Activated CD8-positive, alpha-beta memory T cell treated with anti-CD3 and anti-CD28 coated beads for 4 hours (primary cell): ENCODE measurements at places on chromosomes 12 and 14.

GRCh38 chr12:69961246-69961645, 136.2 kb downstream of the MYRFL start:
- DNase-seq = no peak

DNA sequence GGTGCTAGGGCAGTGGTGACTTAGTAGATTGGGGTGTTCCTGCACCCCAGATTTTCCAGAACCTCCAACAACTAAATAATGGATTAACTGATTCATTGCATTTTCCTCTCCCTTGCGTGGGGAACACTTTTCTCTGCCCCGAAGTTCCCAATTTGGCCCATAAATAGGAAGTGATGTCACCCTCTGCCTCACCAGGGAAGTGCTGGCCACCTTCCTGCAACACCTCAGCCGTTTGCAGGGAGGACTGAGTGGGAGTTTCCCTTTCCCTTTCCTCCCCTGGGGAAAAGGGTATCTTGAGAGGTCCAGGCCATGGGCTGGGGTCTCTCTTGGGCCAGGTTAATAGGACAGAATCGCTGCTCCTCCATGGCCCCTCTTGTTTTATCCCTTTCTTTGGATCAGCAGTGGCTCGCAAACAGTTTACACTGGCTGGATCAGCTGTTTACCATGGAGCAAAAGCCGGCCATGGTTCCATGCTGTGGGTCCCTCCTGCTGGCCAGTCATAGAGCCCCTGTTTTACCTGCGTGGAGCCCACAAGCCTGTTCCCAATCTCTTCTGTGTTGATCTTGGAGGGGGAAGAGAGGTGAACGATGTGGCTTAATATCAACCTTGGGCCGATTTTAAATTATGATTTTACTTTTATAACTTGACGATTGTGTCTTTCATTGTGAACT, 91.6 kb upstream of the VRK1 start:
- no peak for DNase-seq

DNA sequence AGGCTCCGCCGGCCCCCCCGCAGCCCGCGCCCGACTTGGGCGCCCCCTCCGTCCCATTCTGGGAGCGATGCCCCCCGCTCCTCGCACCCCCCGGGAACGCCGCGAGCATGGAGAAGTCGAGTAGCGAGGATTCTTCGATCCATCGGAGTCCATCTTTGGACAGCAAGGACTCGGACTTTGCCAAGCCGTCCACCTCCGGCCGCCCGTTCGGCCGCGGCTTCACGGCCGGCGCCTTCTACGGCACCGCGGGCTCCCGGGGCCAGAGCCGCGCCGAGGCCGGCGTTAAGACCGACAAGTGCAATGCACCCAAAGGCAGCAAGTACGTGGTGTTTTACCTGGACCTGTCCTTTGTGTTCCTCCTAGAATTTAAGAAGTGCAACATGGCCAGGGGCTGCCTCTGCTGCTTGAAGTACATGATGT, 123.6 kb downstream of the TSPAN9 start:
- DNase-seq = no peak

DNA sequence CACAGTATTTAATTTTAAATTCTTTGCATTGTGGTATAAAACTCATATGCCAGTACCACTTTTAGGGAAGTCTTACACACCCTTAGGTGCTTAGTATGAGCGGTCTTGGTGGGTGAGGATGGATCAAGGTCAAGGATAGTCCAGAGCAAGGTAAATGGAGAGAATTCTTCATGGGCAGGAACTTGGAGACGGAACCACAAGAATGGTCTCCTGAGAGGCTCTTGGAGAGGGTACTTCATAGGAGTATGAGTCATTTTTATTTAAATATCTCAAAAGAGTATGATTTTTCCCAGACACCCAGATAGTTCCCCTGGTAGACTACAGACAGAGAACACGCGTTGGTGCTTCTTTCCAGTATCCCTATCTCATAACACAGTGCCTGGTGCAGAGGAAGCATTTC, 21.9 kb downstream of the HSPB8 start:
- no peak for DNase-seq

GRCh38 chr12:131913666-131914065, 15.4 kb upstream of the PUS1 start:
- no peak for DNase-seq

DNA sequence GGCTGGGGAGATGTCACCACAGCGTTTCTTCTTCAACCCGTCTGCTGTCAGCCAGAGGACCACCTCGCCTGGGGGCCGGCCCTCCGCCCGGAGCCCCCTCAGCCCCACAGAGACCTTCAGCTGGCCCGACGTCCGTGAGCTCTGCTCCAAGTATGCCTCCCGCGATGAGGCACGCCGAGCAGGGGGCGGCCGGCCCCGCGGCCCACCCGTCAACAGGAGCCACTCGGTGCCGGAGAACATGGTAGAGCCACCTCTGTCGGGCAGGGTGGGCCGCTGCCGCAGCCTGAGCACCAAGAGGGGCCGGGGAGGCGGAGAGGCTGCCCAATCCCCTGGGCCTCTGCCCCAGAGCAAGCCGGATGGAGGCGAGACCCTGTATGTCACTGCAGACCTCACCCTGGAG, 38.8 kb downstream of the PLEKHG3 start:
- DNase-seq = no peak

- peak; percentile 42 for DNase-seq
Observed at GRCh38 chr14:24171422-24172260, at the start of gene REC8. REC8 (plus strand) TSS chr14:24172080; CDS start chr14:24172553, 473 bp downstream.

DNA sequence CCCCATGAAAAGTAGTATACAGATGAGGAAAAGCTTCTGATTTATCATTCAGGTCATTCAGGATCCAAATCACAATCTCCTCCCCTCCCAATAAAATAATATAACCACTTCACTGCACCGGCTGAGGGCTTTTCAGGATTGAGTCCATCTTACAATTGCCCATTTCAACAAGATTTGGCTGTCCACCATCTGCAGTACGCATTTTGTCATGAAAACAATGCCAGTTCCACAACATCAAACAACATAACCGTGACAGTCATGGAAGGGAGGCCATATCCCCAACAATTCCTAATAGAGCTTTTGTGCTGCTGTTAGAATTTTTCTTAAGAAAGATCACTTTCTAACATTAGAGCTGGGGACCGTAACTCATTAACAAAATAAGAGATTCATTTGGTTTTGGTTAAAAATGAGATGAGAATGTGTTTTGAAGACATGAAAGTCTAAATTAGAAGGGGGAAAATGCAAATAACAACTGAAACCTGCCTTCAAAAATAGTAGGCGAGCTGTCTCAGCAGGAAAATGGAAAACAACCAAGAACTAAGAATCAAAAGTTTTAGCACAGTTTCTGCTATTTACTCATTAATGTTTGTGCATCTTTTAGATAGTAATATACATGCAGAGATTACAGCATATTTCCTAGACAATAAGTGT, 38.3 kb upstream of the TMTC2 start:
- no peak for DNase-seq

DNA sequence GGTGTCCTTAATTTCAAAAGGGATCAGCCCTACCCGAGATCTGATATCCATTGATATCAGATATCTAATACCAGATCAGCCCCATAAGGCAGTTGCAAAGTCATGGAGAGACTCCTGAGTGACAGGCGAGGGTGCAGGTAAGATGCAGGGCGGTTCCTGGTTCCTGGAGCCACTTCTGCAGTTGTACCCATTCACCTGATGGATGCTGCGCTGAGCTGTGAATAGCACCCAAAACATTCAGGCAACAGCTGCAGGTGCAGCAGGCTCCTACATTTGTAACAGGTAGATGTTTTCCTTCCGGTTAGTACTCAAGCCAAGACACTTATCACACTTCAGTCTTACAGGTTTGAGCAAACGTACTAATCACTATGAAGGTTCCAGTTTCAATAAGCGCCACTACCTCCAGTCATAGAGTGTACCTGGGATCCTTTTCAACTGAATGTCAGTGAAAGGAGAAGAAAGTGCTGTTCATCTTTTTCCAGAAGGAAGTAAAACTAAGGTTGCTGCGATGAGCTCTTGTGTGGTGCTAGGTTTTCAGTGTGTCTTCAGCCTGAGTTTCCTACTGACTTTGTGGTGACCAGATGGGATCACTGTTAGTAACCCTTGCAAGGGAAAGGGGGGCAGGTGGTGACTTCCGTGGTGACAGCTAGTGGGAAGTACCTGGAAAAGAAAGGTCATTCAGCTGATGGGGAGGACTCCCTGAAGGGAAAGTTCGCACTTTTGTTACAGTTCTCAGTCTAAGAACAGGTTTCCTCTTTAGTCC, 1.9 kb downstream of the ATP6V0A2 start:
- no peak for DNase-seq

- no peak for DNase-seq
Observed at GRCh38 chr12:95326445-95326844, 108.8 kb downstream of the VEZT start.

- DNase-seq = no peak
Observed at GRCh38 chr12:59111851-59112250, 191.5 kb upstream of the LRIG3 start.

DNA sequence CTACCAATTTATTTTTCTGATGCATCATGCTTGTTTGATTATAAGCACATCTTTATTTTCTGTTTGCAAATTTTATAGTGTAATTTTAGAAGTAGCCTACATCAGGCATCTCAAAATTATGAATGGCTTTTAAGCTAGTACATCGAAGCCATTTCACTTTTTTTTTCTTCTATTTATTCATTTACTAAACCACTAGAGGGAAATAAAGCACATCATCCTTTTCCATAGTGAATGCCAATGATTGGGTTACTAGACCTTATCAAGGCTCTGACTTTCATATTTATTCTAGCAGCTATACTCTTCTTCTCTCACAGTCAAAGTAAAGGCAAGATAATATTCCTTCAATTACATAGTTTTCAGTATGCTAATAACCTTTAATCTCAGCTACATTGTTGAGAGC, 736.4 kb upstream of the LRFN5 start:
- no peak for DNase-seq

DNA sequence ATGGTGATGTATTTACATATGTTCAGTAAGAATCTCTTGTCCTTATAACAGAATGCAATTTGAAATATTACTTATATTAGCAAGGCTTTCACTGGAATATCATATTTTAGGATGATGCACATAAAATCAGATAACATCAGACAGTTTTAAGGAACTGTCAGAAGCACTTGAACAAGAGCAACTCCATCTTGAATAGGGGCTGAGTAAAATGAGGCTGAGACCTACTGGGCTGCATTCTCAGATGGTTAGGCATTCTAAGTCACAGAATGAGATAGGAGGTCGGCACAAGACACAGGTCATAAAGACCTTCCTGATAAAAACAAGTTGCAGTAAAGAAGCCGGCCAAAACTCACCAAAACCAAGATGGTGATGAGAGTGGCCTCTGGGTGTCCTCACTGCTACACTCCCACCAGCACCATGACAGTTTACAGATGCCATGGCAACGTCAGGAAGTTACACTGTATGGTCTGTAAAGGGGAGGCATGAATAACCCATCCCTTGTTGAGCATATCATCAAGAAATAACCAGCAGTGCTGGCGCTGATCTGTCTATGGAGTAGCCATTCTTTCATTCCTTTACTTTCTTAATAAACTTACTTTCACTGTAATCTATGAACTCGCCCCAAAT, 27.6 kb upstream of the ETV6 start:
- no peak for DNase-seq

GRCh38 chr12:46814143-46814542, 11.7 kb downstream of the SLC38A4 start:
- no peak for DNase-seq

DNA sequence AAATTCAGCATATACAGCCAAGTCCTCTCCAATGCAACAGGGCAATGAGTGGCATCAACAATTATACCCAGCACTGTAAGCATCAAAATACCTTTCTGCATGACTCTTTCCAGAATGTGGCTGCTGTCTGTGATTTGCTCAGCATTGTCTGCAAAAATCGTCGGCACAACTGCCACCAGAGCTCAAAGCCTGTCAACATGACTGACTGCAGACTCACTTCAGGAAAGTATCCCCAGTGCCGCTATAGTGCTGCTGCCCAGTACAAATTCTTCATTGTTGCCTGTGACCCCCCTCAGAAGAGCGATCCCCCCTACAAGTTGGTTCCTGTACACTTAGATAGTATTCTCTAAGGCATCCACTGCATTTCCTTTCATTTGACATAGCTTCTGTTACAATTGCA, 735 bp downstream of the RNASE6 start:
- no peak for DNase-seq

DNA sequence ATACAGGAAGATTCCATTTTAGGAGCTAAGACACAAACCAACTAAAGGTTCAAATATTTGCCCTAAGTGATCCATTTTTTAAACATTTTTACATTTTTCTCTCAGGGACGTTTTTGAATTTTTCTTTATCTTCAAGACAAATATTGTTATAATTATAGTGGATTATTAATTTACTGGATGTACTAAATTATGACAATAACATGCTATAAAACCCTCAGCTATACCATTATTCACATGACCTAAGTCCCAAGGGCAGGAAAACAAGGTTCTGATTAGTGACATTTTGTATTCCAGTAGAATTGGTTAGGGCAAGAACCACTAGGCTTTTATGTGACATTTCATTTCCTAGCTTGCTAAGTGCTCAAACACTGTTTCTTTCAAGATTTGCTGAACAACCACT, 16.5 kb upstream of the FBLN5 start:
- DNase-seq = no peak

DNA sequence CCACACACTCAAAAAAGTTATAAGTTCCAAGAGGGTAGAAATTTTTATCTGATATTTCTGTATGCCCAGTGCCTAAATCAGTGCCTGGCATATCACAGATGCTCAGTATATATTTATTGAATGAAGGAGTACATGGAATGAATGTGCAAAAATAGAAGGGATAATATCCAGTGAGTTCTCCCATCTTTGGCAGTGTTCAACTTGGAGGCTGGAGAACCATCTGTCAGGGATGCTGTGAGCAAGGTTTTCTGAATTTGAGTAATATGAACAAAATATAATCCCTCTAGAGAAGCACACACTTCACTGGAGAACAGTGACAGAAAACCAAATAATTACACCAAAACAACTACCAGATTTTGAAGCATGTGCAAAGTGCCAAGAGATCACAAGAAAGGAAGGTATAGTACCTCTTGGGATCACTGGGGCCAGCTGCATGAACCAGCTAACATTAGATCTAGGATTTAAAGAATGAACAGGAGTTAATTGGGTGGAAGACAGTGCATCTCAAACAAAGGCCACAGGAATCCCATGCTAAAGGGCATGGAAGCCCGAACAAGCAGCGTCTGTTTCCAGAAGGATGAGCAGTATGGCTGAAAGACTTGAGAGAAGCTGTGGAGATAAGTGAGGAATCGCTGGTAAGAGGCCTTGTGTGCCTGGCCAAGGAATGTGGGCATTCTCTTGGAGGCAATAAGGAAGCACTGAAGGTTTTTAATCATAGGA, 11.5 kb downstream of the SLC8A3 start:
- DNase-seq = no peak
